B cell (primary cell): ENCODE measurements at places on chromosomes 7 and 10. TPM values are rescaled to one million over a fixed set of nuclear protein-coding genes. Genes with fewer than 3 reads are reported as not detected.

Gene TAC1
- polyA plus RNA-seq: not detected in 2 replicates

DNA sequence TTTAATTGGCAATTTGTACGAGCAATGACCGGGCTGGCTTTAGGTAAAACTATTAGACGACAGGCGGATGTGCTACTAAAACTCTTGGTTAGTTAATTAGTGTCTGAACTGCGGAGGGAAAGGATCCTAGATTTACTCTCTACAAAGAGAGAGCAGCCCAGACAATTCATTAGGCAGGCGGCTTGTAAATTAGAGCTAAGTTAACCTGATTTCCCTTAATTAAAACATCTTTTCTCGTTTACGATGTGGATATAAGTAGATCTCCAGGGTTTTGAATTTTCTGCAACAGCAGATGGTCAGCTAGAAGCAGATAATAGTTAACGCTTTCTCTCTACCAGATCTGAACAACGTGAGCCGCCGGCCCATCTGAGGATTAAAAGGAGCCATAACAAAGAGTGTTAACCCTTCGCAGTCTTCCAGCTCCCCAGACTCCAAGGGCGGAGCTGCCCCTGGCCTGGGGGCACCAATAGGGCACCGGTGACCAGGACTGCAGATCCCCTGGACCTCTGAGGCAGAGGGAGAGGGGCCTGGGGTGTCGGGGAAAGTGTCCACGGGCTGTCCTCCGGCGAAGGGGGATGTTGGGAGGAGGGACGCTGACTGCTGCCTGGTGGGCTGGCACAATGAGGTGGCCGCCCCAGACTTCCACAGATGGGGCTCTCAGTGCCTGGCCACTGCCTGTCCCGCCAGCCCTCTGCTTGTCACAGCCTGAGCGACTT, 6.3 kb upstream of the UNCX start:
- no peaks in the 10 kb centered on the region for H3K27me3 ChIP-seq
- DNase-seq: peak; percentile 29
- H3K27ac ChIP-seq: no peak overlapping the region

DNA sequence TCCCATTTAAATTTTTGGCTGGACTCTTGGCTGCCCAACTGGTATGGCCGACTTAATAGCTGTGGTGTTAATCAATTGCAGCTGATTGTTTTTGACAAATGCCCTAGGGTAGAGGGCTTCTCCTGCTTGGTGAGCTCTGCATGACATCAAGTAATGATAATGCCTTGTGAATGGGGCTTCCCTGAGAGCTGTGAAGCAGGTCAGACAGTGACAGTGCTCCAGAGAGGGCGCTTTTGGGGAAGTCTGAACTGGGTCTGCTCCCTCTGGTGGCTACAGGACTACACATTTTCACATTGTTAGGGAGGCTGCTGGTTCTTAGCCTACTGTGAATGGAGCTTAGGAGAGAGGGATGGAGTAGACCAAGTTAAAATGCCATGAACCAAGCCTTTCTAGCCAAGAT, 98.8 kb downstream of the SDK1 start:
- no peak overlapping the region for H3K27ac ChIP-seq
- peak; percentile 27 for DNase-seq
- H3K27me3 ChIP-seq: peaks cover 5% of the 10 kb centered on the region

Gene GDF2
- polyA plus RNA-seq: not detected in 2 replicates

- H3K27ac ChIP-seq: no peak overlapping the region
- no peaks in the 10 kb centered on the region for H3K27me3 ChIP-seq
- H3K36me3 ChIP-seq: no peaks in the 10 kb centered on the region
- DNase-seq: no peak
- no peak overlapping the region for H3K4me3 ChIP-seq
- H3K4me1 ChIP-seq: peaks cover 34% of the 10 kb centered on the region
Measured at GRCh38 chr10:79093658-79094411, 25.1 kb downstream of the ZMIZ1 start.

GRCh38 chr10:22598478-22598877, 115.9 kb downstream of the PIP4K2A start:
- H3K4me1 ChIP-seq: peaks cover 77% of the 10 kb centered on the region
- no peaks in the 10 kb centered on the region for H3K27me3 ChIP-seq
- no peak overlapping the region for H3K4me3 ChIP-seq
- no peaks in the 10 kb centered on the region for H3K36me3 ChIP-seq
- peak overlapping the region; percentile 91 for H3K27ac ChIP-seq

DNA sequence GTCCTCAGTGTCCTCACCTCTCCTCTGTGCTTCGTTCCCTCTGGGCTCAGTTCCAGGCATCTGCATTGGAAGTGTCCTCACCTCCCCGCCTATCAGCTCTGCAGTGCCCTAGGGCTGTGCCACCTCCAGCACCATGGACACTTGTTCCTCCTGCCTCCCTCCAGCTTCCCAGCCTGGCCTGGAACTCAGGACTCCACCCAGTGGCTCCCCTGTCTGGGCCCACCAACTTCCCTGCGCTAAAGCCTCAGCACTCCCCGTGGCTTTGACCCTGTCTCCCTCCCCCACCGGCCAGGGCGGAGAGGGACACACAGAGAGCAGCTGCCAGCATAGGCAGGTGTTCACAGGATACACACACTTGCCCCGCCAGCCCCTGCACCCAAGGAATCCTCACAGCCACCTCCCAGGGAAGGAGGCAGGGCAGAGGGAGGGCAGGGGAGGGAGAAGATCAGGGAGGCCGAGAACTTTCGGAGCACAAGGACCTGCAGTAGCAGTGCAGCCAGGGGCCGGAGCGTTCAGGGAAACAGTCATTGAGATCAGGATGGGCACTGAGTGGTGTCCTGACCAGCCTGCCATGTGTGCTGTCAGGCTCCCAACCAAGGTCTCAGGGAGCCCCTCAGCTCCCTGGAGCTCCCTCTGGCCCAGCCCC, 31.3 kb downstream of the ANXA8 start:
- no peak overlapping the region for H3K27ac ChIP-seq
- H3K36me3 ChIP-seq: no peaks in the 10 kb centered on the region
- peaks cover 3% of the 10 kb centered on the region for H3K27me3 ChIP-seq
- H3K4me3 ChIP-seq: no peak overlapping the region

Gene AQP1
- polyA plus RNA-seq: not detected in 2 replicates

Gene DCLRE1A
- 1.4 and 1.6 TPM in 2 replicates for polyA plus RNA-seq

- H3K27ac ChIP-seq: no peak overlapping the region
- H3K27me3 ChIP-seq: no peaks in the 10 kb centered on the region
- DNase-seq: no peak
Measured at GRCh38 chr7:23350466-23350865, 51.3 kb downstream of the MALSU1 start.

DNA sequence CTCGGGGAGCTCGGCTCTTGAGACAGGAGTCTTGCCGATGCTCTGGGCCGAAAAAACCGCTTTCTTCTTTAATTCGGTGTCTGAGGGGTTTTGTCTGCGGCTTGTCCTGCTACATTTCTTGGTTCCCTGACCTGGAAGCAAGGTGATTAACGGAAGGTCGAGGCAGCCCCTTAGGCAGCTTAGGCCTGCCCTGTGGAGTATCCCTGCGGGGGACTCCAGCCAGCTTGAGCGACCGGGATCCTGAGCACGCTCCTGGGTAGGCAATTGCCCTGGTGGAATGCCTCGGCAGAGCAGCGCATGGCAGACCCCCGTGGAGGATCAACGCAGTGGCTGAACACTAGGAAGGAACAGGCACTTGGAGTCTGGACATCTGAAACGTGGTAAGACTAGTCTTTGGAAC, 30.5 kb upstream of the GHITM start:
- no peak overlapping the region for H3K27ac ChIP-seq
- H3K4me3 ChIP-seq: no peak overlapping the region
- no peaks in the 10 kb centered on the region for H3K36me3 ChIP-seq

DNA sequence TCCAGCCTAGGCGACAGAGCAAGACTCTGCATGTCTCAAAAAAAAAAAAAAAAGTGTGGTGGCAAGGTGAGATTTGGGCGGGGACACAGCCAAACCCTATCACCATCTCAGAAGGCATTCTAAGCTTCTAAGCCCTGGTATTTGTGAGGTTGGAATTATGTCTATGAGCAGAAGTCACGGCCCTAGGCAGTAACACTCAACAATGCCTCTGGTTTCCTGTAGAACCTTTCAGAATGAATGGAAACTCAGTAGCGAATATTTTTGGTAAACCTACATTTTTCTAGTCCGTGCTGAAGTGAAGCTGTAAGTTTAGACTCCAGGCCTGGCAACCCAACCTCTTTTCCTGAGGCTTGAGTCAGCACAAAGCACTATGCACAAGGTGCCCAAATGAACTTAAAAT, 88.3 kb downstream of the FAM107B start:
- H3K27ac ChIP-seq: no peak overlapping the region
- H3K27me3 ChIP-seq: no peaks in the 10 kb centered on the region
- H3K4me3 ChIP-seq: no peak overlapping the region
- no peaks in the 10 kb centered on the region for H3K4me1 ChIP-seq
- DNase-seq: no peak
- H3K36me3 ChIP-seq: no peaks in the 10 kb centered on the region

DNA sequence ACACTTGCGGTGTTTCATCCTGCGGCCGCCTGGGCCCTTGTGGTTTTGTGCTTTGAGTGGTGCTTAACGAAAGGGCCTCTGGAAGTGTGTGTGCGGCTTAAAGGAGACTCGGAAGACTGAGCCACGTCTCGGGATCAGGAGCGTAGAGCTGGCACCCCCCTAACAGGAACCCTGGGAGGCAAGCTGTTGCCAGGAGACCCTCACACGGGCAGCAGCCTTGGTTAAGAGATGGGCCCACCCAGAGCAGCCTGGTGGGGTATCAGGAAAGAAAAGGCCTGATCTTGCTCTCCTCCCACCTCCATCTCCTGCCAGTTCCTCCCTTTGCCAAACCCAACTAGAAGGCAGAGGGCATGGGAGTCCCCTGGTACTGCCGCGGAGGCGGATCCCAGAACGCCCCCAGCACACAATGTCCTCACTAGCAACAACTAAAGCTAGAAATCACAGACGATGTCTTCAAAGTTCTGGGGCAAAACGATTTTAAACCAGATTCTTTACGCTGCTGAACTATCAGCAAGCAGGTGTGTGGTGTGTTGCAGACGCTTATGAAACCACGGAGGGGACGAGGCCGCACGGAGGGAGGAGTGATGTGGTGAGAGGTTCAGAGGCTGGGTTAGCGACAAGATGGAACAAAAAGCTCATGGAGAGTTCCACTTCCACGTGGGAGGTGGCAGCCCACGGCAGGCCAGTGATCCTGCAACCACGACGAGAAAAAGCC, 67.0 kb upstream of the INPP5A start:
- DNase-seq: no peak
- no peaks in the 10 kb centered on the region for H3K4me1 ChIP-seq
- H3K36me3 ChIP-seq: no peaks in the 10 kb centered on the region
- no peaks in the 10 kb centered on the region for H3K27me3 ChIP-seq
- no peak overlapping the region for H3K4me3 ChIP-seq
- H3K27ac ChIP-seq: no peak overlapping the region

Gene TWIST1
- not detected in 2 replicates for polyA plus RNA-seq

Gene SLC16A9
- polyA plus RNA-seq: 0.04 and 0.19 TPM in 2 replicates

GRCh38 chr7:21844742-21845141, 101.0 kb downstream of the CDCA7L start:
- no peak overlapping the region for H3K27ac ChIP-seq
- no peak overlapping the region for H3K4me3 ChIP-seq
- H3K36me3 ChIP-seq: no peaks in the 10 kb centered on the region
- DNase-seq: no peak
- H3K27me3 ChIP-seq: no peaks in the 10 kb centered on the region

DNA sequence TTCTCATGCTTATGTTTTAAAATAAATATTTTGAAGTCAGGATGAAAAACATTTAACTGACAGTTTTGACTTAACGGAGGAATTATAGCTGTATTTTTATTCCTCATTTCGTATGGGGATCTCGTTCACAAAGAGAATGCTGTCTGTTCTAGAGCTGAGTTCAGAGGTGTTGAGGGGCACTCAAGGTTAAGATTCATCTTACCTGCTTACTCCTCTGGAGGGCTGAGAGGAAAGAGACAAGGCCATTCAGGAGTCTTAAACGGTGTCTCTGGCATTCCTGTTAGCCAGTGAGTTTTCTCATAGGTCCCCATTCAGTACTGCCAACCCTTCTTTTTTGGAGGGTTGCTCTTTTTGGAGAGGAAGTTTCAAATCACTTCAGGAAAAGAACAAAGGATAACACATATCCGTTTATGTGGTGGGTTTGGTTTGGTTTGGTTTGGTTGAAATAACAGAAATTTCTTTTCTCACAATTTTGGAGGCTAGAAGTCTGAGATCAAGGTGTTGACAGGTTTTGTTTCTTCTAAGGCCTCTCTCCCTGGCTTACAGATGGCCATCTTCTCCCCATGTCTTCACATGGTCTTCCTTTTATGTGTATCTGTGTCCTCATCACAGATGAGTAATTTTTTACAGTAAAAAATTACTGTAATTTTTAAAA, 23.1 kb downstream of the CALHM2 start:
- no peaks in the 10 kb centered on the region for H3K27me3 ChIP-seq
- no peak overlapping the region for H3K27ac ChIP-seq
- no peaks in the 10 kb centered on the region for H3K36me3 ChIP-seq
- H3K4me1 ChIP-seq: no peaks in the 10 kb centered on the region
- H3K4me3 ChIP-seq: no peak overlapping the region

DNA sequence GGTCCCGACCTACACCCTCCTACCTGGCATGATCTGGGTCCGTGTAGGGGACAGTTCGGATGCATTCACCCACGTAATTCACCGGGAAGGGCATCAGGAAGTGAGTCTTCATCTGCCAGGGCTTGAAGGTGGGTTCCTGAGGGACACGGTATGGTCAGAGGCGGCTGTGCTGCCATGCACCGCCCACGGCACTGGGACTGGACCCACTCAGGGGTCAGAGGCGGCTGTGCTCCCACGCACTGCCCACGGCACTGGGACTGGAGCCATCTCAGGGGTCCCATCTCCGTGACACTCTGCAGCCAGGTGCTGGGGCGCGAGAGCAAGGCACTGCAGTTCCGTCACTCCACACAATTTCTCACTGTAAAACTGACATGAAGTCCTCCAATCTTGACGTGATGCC, 29.2 kb downstream of the PITRM1 start:
- no peaks in the 10 kb centered on the region for H3K27me3 ChIP-seq
- no peak overlapping the region for H3K27ac ChIP-seq
- no peaks in the 10 kb centered on the region for H3K4me1 ChIP-seq
- H3K36me3 ChIP-seq: peaks cover 9% of the 10 kb centered on the region

GRCh38 chr10:11180228-11180627, 162.6 kb downstream of the CELF2 start:
- DNase-seq: peak; percentile 70
- peaks cover 83% of the 10 kb centered on the region for H3K4me1 ChIP-seq
- H3K4me3 ChIP-seq: peak overlapping the region; percentile 39

DNA sequence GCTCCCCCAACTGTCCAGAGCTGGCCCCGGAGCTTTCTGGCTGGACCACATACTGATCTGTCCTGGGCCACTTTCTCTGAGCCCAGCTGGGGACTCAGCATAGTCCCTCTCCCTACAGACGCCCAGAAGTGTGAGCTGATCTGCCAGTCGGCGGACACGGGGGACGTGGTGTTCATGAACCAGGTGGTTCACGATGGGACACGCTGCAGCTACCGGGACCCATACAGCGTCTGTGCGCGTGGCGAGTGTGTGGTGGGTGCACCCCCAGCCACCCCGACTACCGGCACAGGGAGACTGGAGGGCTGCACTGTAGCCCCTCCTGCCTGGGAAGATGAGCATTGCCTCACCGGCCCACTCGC, 41.8 kb downstream of the TBATA start:
- H3K36me3 ChIP-seq: no peaks in the 10 kb centered on the region
- no peaks in the 10 kb centered on the region for H3K27me3 ChIP-seq
- H3K27ac ChIP-seq: no peak overlapping the region
- no peak overlapping the region for H3K4me3 ChIP-seq
- H3K4me1 ChIP-seq: no peaks in the 10 kb centered on the region
- DNase-seq: no peak

GRCh38 chr7:519484-520390, at the start of gene PDGFA:
Gene PDGFA, minus strand, starts transcription at chr7:519846. Its CDS starts 845 bp downstream, at chr7:519001.
- H3K4me3 ChIP-seq: no peak within 1 kb of the TSS
- peaks cover 30% of the 10 kb centered on the region for H3K27me3 ChIP-seq
- H3K27ac ChIP-seq: no peak within 1 kb of the TSS
- H3K4me1 ChIP-seq: peaks cover 33% of the 10 kb centered on the region

GRCh38 chr10:2885288-2886278, 181.8 kb upstream of the PFKP start:
- no peaks in the 10 kb centered on the region for H3K4me1 ChIP-seq
- DNase-seq: no peak
- H3K27me3 ChIP-seq: no peaks in the 10 kb centered on the region
- no peak overlapping the region for H3K4me3 ChIP-seq
- no peaks in the 10 kb centered on the region for H3K36me3 ChIP-seq

Gene ANXA8
- polyA plus RNA-seq: not detected in 2 replicates

Gene SVOPL
- polyA plus RNA-seq: not detected in 2 replicates
